Dermis microvascular lymphatic vessel endothelial cell (primary cell): ENCODE measurements at places on chromosomes 4 and X.
A peak's percentile ranks its signal among the peaks of the same experiment; 100 is the strongest.

- peak; percentile 43 for DNase-seq
These were observed 59.6 kb upstream of the DUSP21 start for GRCh38 chrX:44784241-44784640.

- no peak for DNase-seq
These were observed 39.8 kb upstream of the RBM47 start for GRCh38 chr4:40669504-40669903.

DNA sequence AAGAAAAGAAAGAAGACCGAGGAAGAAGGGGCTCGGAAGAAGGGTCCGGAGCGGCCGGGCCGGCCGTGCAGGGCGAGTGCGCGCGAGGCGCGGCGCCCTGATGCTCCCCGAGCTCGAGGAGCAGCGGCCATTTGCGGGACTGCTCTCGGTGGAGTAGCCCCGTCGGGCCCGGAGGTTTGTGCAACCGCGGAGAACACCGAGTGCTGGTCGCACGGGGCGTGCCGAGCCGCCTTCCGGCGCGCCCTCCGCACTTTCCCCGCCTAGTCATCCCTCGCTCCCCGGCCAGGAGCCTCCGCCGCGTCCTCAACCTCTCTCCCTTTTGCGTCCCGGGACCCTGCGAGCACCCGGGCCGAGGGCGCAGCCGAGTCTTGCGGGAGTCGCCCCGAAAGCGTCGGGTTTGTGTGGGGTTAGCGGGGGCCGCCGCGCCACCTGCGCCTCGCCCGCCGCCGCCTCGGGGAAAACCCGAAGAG is 127.4 kb downstream of the LAS1L start:
- no peak for DNase-seq

DNA sequence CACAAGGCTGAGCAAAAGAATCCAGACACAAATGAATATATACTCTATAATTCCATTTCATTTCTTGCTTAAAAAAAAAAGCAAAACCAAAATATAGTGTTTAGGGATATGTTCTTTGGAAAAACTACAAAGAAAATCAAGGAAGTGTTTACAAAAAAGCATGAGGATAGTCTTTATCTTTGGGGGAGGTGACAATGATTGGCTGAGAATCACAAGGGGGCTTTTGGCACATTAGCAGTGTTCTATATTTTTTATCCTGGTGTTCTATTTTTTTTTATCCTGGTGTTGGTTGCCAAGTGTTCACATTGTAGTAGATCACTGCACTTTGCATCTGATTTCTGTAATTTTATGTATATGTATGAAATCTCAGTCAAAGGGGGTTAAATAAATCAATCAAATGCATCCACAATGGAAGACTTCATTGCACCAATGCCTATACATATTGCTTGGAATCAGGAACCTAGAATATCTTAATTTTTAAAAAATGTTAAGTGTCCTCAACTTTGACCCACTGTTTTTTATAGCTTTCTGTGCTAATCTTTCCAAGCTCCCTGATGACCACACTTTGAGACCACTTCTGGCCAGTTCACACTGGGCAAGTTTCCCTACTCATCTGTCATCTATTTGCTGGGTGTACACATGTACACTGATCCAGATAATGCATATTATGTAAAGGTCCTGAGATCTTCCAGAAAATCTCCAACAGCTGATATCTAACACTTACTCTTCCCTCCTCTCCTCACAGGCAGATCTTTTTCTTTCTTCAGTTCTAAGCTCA is 3.7 kb downstream of the TBC1D9 start:
- DNase-seq: no peak

DNA sequence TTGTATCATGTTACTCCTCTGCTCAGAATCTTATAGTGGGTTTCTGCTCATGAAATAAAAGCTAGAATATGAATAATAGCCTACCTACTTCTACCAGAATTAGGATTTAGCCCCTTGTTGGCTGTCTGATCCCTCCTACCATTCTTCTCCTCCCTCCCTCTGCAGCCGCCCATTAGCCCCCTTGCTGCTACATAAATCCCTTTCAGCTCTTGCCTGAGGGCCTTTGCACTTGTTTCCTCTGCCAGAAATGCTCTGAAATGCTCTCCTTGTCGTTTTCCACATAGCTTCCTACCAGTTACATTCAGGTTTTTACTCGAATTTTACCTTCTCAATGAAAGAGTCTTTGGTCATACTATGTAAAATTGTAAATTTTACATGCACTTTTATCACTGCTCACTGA is 159.2 kb downstream of the ADGRL3 start:
- no peak for DNase-seq

DNA sequence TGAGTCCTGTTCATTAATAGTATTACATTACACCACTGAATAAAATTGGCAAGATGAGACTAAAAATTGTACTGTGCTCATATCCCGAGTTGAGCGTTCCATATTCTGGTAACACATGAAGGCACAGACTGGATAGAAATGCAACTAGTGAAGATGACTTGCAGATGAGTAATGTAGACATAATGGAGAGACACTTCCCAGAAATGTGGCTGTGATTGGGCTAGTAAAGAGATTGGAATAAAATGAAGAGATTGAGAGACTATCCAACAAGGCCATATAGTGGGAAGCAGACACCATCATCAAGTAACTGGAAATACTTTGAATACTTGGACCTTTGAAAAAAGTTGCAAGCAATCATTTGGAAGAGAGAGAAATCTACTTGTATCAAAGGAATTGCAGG is 77.3 kb downstream of the DCAF8L1 start:
- no peak for DNase-seq

GRCh38 chr4:182382941-182383340 is 139.7 kb downstream of the TENM3 start:
- no peak for DNase-seq

DNA sequence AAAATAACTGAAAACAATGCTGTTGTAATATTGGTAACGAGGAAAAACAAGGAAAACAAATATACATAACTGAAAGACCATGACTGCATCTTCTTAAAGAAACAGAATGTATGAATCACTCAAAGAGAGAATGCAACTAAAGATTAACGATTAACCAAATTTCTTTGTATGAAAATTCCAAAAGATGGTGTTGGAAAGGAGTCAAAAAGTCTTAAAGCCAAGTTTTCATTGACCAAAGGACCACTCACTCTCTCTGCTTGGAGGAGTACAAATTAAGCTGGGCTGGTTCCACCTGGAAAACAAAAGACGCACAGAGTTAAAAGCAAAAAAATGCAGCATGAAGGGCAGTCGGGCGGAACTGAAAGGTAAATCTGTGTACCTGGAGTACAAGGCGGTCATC is 1.8 kb downstream of the DCAF12L1 start:
- no peak for DNase-seq

- no peak for DNase-seq
These were observed 55.1 kb upstream of the BCOR start for GRCh38 chrX:40152741-40153344.

GRCh38 chr4:184821242-184821641 is 4.5 kb downstream of the ACSL1 start:
- no peak for DNase-seq

- peak; percentile 70 for DNase-seq
These were observed 101.7 kb downstream of the GATB start for GRCh38 chr4:151658959-151659600.

DNA sequence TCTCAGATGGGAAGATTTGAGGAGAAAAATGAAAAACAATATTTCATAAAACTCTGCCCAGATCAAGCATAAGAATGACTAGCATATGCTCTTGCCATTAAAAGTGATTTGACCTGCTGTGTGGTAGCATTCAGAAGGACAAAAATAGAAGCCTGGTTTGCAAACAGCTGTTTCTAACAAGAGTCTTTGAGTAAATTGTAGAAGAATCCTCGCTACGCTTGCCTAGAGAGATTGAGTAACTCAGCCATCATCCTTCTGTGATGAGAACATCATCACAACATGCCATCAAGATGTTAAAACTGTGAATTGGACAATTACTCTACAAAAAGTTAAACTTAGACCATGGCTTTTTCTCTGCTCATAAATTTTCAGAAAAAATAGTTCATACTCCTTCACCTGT is 168.9 kb upstream of the PUDP start:
- no peak for DNase-seq

- no peak for DNase-seq
These were observed 34.7 kb upstream of the SORCS2 start for GRCh38 chr4:7157666-7158065.

- DNase-seq: no peak
These were observed 29.3 kb upstream of the LRAT start for GRCh38 chr4:154714339-154715040.

DNA sequence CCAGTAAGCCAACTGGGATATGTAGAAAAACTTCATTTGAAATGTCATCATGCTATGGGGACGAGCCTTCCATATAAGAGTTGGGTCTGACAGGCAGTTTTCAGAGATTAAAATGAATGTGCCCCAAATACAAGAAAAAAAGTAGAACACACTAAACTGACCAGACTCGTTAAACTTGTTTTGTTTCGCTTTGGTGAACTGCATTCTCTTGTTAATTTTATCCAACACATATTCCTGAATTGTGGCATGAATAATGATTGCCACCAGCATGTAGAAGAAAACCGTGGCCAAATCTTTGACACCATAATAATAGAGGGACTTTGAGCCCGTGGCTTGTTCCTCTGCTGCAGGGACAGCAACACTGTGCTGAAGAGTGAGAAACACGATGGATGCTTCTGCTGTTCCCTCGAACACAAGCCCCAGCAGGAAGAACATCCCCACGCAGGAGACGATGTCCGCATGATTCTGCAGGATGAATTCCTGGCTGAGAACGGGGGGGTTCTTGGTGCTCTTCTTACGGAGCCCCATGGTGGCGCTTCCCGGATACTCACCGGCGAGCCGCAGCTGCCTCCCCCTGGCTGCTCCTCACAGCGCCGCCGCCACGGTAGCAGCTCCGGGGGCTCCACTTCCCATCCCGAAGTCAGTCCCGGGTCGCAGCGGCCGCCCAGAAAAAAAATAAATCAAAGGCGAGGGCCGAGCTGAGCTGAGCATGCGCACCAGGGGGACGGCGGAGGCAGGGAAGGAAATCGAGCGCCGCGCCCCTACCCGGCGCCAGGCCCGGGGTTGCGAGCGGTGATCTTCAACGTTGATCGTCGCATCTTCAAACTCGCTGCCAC is at the start of gene TRAM1L1:
TRAM1L1 (minus strand) TSS at position 711 of the 836 bp plus-strand sequence; CDS start at position 528, 183 bp downstream.
- DNase-seq: no peak

DNA sequence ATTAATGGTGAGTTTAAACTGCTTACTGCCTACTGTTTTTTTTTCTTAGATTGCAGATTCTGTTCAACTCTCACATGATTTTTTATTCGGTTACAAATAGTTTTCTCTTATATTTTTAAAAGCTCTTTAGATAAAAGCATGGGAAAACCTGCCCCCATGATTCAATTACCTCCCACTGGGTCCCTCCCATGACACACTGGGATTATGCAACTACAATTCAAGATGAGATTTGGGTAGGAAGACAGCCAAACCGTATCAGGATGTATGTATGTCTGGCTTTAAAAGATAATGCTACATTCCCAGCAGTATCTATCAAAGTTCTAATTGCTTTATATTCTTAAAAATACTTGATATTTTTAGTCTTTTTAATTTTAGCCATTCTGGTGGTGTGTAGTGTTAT is 131.5 kb downstream of the JADE1 start:
- no peak for DNase-seq

DNA sequence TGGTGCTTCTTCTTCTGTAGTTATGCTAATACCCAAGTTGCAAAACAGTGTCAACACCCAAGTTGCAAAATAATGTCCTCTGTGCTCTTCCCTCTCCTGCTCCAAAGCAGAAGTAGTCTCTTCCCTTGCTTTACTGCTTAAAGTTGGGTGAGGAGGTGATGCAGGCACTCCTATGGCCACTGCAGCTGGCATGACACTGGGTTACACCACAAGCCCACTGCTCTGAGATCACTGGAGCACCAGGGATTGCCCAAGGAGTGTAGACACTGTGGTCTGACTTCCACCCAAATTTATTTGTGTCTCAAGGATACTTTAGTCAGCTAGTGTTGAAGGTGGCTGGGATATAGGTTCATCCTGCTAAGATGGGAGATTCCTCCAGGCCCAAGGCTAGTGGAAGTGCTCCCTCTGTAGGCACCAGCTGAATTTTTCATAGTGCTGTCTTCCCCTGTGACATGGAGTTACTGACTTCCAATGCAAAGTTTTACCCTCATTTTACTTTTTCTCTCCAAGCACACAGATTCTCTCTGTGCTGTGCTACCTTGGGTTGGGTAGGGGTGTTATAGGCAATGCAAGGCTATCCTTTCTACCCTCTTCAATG is 196.2 kb upstream of the TENT5D start:
- no peak for DNase-seq

DNA sequence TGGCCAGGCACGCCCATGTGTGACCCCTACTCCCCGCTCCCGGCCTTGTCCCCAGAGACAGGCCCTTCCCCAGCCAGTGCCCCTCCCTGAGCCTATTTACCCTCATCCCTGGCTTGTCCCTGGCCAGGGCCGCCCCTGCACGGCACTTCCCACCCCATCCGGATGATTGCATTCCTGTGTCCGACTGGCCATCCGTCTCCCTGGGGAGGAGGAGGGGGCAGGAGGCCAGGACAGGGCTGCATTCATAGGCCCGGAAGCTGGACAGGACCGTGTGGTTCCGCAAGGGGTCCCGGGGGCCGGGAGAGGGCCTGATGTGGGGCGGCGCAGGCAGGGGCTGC is 22.8 kb downstream of the CTBP1 start:
- no peak for DNase-seq

GRCh38 chr4:77605210-77605902 is at the start of gene CXCL13:
Gene CXCL13, plus strand, starts transcription at chr4:77605820. Its CDS starts 46 bp downstream, at chr4:77605866.
- DNase-seq: no peak

DNA sequence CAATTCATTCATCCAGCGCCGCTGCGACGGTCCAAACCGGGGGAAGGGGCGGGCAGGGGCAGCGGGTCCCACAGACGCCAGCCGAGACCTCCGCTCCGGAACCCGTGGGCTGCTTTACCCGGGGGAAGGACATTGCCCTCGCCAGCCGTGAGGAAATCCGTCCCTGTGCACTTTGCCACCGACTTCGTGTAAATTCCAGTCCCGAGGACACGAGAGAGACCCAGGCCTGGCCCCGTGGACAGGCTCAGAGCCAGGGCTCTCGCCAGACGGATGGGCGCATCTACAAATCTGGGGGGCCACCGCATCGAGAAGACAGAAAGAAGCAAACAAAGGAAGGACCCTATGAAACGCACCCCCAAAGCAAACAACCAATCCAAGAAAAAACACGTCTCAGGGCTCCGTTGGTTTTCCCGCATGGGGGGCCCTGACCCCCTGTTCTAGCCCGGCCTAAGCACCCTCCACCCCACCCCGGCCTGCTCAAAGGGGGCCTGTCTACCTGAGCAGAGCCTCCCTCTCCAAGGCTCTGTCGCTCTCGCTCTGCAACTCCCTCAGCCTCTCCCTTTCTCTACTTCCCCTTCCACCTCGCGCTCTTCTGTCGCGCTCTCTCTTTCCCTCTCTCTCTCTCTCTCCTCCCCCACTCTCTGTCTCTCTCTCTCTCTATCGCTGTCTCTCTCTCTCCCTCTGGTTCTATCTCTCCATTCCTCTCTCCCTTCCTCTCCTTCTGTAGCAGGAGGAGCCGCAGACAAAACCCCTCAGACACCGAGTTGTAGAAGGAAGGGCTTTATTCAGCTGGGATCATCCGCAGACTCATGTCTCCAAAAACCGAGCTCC is 11.3 kb downstream of the FRG2 start:
- no peak for DNase-seq

- DNase-seq: no peak
These were observed 594.7 kb upstream of the GALNT7 start for GRCh38 chr4:172573899-172574298.

- DNase-seq: peak; percentile 73
These were observed 99.3 kb upstream of the EGFL6 start for GRCh38 chrX:13469963-13470684.
